Right ventricle myocardium inferior (tissue), 1 donor: ENCODE measurements at places on chromosomes 7 and 10. TPM values are rescaled to one million over a fixed set of nuclear protein-coding genes. Genes with fewer than 3 reads are reported as not detected.
A peak's percentile ranks its signal among the peaks of the same experiment; 100 is the strongest.

- DNase-seq, result no peak
Observed at GRCh38 chr7:93890041-93890463, 501 bp downstream of the TFPI2 start.

DNA sequence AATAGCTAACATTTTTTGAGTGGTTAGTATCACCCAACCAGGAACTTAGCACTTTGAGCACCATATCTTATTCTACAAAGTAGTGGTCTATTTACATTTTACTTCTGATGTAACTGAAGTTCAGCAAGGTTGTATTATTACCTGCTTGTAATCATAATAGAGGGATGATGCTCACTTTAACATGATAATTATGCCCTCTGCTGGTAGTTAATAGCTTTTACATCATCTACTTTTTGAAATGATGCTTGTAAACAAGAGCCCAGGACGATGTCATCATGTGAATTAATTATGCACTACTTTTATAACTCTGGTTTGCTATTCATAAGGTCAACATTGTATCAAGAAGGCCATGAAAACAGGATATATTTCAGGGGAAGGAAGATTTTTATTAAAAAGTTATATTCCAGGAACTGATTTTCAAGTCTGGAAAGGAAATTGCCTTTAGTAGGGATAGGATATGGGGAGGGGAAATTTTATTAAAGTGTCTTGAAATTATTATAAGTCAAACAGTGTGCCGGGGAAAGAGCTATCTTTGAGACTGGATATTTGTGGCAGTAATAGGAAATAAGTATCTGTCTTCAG, 80.3 kb upstream of the SCIN start:
- no peak for DNase-seq

DNA sequence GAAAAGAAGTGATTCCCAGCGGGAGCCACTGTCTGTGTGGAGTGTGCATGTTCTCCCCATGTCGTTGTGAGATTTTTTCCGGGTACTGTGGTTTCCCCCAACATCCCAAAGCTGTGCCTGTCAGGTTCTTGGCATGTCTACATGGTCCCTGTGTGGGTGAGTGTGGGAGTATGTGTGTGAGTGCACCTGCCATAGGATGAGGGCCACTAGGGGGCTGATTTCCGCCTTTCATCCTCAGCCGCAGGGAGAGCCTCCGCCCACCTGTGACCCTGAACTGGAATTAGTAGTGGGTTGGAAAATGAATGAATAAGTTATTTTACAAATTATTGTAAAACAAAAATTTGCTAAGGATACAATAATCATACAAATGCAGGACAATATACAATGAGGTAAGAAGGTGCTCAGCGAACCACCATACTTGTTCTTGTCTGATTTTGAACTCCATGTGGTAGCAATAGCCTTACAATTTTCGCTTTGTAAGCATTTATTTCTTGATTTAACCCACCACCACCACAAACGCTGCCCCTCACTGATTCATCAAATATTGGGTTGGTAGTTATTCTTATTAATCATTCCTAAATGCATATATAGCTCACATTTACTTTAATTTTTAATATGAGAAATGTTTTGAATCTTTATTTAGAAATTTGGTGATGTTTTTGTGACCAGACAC, 641.2 kb upstream of the VSTM2A start:
- DNase-seq, result no peak

DNA sequence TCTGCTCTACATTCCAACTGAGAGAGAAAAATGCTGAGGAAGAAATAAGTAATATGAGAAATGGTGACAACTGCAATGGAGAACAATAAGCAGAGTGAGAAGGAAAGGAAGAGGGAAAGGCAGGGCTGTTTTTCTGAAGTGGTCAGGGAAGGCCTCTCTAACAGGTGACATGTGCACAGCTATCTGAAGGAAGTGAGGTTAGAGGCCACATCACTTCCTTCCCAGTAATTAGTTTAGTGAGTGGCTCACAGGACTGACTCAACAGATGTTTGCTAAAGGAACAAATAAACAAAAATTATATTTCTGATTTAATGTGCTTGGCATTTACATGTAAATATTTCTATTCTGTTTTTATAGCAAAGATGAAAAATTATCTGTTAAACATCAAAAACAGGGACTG, 77.9 kb downstream of the ARHGAP21 start:
- no peak for DNase-seq

- no peak for DNase-seq
Observed at GRCh38 chr7:14252458-14252857, 263.0 kb upstream of the ETV1 start.

DNA sequence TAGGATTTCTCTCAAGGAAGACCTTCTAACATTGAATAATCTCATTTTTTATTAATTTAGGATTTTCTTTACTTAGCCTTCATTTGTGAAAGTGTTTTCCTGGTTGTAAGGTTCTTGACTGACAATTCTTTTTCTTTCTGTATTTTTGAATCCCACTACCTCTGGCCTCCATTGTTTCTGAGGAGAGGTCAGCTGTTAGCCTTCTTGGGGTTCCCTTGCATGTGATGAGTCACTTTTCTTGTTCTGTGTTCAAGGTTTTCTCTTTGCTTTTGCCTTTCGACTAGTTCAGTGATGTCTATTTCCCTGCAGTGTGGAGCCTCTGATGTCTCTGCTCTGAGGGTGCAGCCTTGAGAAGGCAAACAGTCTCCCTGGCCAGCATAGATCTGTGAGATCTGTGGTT, 304.1 kb upstream of the ZNF32 start:
- no peak for DNase-seq

- DNase-seq, result no peak
Observed at GRCh38 chr7:137283153-137283552, 60.4 kb downstream of the PTN start.

GRCh38 chr10:100741378-100742075, 3.9 kb upstream of the PAX2 start:
- DNase-seq, result no peak

DNA sequence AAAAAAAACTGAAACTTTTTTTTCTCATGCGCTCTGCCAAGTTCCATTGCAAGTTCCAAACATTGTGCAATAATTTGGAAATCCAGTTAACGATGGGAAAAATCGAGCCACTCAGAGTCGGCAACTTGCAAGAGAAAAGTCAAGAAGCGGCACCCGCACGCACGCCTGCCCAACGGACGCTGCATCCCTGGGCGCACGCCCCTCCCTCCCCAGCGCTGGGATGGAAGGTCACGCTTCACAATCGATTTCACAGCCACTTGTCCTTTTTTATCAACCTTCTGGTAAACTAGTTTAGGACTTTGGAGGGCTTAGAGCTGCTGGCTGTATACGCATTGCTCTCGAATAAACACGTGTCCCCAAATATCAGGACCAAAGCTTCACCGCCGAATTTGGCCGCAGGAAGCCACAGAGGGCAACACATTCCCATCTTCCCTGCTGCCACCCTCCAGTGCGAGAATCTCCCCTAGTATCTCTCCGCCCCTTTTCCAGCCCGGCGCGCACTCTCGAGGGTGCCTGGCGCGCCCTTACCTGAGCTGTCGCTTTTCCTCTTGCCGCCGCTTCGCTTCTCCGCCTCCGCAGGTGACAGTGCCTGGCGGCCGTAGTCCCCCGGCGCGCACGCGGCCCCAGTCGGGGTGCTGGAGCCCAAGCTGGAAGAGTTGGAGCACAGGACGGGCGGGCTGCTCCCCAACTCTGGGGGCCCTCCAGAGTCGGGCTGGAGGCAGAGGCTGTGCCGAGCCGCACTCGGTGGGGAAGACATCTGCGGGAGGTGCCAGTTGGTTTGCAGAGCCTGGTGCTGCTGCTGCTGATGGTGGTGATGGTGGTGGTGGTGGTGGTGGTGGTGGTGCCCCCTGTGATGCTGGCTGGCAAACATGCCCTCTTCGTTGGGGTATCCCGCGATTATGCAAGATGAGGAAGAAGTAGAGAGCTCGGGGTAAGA, 857 bp downstream of the MEOX2 start:
- peak; percentile 71 for DNase-seq

DNA sequence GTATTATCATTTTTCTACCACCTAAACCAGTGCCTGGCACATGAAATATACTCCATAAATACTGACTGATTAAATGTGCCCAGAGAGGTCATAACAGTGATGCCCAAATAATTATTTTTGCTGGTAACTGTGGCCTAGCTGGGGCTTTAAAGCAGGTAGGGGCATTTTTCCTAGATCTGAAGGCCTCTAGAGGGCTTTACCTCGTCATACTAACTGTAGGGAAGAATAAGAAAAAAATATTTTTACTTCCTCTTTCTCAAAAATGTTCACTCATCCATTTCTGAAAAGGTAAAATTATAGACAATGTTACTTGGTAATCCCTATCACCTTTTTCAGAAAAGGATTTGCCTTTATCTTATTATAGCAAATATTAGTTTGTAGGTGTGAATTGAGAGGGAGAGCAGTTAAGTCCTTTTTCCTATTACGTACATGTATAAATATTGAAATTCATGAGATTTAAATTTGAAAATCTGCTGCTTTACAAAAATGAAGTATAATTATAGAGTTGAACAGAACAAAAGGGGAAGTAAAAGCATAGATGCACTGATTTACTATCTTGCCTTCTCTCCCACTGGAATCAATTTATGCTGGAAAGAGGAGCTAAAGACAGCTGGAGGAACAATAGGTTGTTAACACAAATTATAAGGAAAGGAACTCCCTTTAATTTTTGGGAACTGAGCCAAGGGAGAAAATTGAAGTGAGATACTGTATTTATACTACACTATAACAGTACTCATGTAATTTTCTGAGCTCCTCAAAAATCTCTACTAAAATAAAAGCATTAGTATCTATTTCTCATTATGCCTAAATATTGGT, 71.5 kb upstream of the NOBOX start:
- no peak for DNase-seq

DNA sequence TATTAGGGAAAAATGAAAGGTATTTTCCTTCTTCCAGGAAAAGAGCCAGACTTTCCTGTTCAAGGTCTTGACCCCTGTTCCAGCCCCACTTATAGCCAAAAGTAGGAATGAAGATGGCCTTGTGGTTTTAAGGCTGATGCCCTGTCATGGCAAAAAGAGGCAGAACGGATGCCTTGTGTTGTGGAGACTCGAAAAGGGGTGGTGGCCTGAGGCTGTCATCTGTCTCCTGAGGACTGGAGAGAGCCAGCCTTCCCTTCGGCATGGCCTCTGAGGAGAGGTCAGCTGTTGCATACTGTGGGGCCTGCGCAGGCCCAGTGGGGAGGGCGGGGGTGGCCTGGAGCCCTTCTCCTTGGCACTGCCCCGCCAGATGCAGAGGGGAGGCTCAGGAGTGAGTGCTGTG, 166.0 kb upstream of the EEPD1 start:
- DNase-seq, result no peak

- no peak for DNase-seq
Observed at GRCh38 chr10:3616880-3617279, 168.1 kb downstream of the KLF6 start.

DNA sequence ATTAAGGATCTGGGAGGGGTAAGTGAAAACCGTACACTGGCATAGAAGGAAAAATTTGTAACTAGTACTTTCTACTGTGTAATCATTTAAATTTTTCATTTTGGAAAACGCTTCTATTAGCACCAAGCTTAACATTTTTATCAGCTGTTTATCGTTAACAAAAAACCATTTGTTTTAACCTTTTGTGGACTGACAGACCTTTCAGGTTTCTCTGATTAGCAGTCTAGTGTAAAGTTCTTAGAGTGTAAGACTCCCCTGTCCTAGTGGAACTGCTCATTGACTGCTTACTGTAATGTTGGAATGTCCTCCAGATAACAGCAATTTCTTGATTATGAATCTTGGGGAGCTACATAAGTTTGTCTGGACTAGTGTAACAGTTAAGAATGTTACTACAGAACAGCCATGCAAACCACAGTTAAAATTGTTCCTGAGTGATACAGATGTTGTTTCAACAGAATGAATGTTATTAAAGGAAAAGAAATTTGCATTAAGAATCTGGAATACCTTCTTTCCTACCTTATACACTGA, 2.0 kb downstream of the DBF4 start:
- no peak for DNase-seq

GRCh38 chr7:16135658-16136057, 285.7 kb downstream of the CRPPA start:
- DNase-seq, result no peak

DNA sequence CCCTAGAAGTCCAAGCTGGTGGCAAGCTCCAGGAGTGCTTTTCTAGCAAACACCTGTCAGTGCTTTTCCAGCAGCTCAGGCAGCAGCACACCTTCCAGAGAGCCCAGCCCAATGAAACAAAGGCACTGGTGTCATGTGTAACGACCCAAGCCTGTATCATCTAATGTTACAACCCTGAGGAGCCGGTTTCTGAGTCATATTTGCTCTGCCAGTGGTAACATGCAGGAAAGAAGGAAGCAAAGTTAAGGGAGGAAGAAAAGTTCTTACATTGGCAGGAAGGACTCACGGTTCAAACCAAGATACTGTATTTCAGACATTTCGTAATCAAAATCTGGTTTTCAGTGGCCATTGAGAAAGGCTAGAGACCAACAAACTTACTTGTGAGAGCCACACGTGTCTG, at the start of gene ANKRD22:
Gene ANKRD22 (minus strand): TSS at position 139 of the 400 bp plus-strand sequence. CDS start 237 bp downstream, outside the sequence.
- DNase-seq, result peak; percentile 45

DNA sequence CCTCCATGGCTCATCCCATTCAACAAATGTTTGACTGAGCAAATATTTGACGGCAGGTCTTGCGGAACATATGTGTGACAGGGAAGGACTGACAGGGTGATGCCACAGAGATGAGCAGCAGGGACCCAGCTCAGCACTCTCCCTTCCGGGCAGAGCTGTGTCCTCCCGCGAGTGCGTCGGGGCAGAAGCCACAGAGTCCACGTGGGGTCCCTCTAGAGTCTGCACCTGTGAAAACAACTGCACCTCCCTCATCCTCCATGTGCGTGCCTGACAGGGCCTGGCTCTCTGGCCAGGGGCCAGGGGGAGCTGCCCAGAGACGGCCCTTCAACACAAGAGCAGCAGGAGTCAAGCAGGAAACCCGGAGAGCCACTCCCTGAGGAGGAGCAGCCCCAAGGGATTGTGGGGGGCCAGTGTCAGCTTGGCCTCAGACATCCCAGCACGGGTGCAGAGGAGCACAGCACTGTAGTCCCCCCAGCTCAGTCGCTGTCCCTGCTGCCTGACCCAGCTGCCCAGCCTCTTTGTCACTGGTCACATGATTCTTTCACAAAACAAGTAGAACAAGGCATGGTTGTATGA, 83.6 kb upstream of the TMEM72 start:
- DNase-seq, result no peak

DNA sequence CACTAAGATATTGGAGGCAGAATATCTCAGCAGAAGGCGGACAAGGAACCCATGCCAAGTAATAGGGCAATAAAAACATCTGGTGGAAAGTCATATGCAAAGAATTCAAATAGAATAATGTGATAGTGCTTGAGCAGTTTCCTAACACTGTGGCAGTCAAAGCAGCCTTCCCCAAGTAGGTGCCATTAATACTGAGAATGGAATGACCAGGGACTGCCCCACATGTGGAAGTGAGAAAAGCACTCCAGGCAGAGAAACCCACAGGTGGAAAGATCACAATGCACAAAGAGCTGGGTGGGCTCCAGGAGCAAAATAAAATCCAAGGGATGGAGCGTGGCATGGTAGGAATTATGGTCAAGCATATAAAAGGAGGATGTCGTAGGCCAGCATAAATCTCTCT, 64.4 kb upstream of the NME8 start:
- no peak for DNase-seq

Gene PSMA2
- total RNA-seq, result 81.7 TPM

Gene ASAH2
- 2.0 TPM for total RNA-seq

Gene UTF1
- total RNA-seq, result not detected

Gene ZNF804B
- total RNA-seq, result not detected

Gene AS3MT
- total RNA-seq, result 14.6 TPM
